ENCODE measurements at places on chromosomes 6 and 20.

DNA sequence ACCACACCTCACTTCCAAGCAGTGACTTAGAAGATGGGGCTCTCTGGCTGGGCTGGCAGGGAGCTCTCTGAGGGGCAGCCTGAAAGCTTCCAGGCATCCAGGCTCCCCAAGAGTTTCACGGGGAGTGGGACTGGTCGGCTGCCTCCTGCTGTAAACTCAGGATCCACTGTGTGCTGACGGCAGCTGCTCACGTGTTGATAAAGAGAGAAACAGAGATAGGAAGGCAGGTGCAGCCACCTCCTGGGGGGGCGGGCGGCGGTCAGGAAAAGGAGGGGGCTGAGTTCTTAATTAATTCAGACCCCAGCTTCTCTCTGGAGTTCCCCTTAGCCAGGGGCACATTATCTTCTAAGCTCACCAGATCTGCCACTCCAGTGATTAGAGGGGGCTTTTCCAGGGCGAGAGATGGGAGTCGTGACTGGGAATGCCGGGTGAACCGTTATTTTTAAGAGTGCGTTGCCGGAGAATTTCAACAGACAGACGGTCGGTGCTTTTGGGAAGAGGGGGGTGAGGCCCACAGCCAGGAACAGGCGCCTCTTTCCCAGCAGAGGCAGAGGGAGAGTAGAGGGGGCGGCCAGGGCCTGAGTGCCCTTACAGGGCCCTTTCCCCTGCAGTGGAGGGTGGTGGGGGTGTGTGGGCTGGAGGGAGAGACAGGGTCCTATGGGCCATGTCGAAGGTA is 70.9 kb downstream of the CD40 start:
- no peak for DNase-seq

- no peak for DNase-seq
These were observed 117.3 kb downstream of the PSMB1 start for GRCh38 chr6:170435766-170436165.

- no peak for DNase-seq
These were observed 23.8 kb upstream of the PLEKHG1 start for GRCh38 chr6:150575836-150576235.

DNA sequence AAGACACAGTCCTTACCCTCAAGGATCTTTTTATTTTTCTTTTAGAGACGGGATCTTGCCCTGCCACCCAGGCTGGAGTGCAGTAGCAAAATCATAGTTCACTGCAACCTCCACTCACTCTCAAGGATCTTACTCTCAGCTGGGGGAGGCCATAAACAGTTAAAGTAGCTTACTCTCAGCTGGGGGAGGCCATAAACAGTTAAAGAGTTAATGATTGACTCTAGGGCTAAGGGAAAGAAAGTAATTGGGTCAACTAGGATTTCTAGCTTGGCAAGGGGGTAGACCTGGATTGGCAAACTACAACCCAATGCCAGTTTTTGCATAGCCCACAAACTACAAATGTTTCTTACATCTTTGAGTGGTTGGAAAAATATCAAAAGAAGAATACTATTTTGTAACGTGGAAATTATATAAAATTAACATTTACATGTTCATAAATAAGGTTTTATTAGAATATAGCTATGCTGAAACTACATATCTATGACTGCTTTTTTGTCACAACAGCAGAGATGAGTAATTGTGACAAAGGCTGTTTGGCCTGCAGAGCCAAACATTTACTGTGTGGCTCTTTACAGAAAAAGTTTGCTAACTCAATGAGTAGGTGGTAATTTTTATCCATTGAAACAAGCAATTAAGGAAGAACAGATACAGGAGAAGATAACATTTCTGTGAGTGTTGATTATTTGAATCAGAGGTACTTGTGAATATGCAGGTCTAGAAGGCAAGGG is 46.4 kb downstream of the PTPRA start:
- peak; percentile 56 for DNase-seq

- DNase-seq = peak; percentile 26
These were observed 55.7 kb upstream of the PRND start for GRCh38 chr20:4666001-4666479.

GRCh38 chr20:38126932-38127621 is 38.0 kb downstream of the TGM2 start:
- no peak for DNase-seq
